K562 (cell line): ENCODE measurements at places on chromosomes 5 and 9.

DNA sequence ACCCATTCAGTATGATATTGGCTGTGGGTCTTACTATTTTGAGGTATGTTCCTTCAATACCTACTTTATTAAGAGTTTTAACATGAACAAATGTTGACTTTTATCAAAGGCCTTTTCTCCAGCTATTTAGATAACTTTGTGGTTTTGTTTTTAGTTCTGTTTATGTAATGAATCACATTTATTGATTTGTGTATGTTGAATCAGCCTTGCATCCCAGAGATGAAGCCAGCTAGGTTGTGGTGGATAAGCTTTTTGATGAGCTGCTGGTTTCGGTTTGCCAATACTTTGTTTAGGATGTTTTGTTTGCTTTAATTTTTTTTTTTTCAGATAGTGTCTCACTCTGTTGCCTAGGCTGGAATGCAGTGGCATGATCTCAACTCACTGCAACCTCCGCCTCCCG lies 609.0 kb upstream of the COX7C start:
- DNase-seq, result no peak

DNA sequence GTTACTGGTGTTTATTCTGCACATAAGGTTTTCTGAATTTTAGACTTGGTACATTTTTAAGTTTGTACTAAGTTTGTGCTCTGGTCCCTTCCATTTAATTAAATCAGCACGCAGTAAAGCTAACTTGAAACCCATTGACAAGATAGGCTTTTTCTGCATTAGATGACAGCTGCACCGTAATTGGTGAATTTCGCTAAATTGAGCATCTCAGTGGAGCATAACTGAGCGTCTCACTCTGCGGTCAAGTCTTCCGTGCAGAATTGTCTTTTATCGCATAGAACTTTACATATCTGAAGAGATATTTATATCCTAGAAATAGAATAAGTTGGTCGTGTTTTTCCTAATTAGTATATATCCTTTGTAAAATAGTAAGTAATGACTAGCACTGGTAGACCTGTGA lies 4.1 kb downstream of the SUB1 start:
- DNase-seq, result no peak

DNA sequence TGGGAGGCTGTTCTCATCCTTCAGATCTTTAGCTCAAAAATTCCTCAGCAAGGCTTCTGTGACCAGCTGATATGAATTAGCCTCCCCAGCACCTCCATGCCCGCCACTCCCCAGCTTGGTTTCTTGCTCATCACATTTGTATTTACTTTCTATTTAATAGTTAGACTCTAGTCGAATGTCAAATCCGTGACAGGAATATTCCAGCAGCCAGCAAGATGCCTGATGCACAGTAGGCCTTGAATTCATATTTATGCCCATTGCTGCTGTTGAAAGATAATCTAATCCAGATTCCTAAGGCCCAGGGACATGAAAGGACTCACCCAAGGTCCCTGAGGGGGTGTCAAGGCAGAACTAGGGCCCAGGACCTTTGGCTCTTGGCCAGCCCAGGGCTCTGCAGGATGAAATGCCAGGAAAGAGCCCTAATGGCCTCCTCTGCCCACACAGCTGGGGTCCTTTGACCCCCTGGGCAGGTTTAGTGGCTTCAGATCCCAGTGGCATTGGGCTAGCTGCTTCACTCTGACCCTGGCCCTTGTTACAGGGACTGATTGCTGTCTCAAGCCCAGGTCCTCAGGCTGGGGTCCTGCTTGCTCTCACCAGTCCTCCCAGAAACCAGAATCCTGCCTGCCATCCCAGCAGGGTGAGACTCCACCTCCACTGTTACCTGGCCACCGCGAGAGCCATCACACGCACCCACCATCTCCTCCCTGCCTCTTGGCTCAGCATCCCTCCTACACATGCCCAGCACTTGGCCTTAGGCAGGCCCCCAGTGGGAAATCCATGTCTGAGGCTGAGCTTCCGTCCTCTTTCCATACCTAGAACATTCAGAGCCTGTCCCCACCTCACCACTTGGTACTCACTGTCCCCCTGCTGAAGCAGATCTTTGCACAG lies 7.3 kb downstream of the CSF1R start:
- DNase-seq, result no peak

DNA sequence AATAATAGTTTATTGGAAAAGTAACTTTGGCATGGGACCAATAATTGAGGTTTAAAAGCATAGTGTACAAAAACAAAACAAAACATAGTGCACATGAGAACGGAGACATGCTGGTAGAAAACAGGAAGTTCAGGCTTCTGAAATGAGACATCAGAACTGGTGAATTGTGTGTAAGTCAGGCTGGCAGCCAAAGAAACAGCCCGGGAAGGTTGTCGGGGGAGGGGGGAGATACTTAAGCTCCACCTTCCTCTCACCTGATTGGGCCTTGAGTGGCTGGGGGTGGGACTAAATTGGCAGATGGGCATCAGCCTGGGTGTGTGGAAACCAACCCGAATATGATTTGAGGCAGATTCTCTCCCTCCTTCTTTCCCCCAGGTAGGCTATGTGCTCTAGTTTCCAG lies 256.3 kb downstream of the SMARCA2 start:
- peak; percentile 5 for DNase-seq

GRCh38 chr9:88979791-88980190 lies 11.5 kb upstream of the S1PR3 start:
- no peak for DNase-seq

- DNase-seq, result no peak
Observed at GRCh38 chr5:88841212-88841611, 41.8 kb downstream of the MEF2C start.

DNA sequence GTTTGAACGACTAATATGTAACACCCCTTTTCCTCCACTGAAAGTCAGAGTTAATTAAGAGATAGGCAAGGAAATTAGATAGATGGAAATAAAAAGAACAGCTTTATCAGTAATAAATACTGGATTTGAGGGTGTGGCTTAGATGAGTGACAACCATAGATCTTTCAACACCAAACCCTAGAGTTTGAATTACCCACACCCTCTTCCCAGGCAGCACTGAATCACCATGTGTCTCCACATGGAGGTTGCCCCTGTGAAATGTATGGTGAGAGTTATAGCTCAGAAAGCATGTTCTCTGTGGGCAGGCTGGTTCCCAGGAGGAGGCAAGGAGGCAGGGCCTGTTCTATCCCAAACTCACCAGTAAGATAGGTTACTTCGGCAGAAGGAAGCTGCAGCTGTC lies 69.7 kb downstream of the TMEM174 start:
- no peak for DNase-seq
